Mesangial cell (primary cell): ENCODE measurements at places on chromosomes 11 and 22. TPM values are rescaled to one million over a fixed set of nuclear protein-coding genes. Genes with fewer than 3 reads are reported as not detected.

HBG1 gene
- total RNA-seq = not detected in 2 replicates

RAPSN gene
- total RNA-seq = not detected in 2 replicates

HBB gene
- total RNA-seq = not detected in 2 replicates

CHADL gene
- total RNA-seq = 8.1 TPM in 1 of 2 replicates, not detected in the other
